ENCODE measurements at places on chromosomes 3 and 15. TPM values are rescaled to one million over a fixed set of nuclear protein-coding genes. Genes with fewer than 3 reads are reported as not detected.
A peak's percentile ranks its signal among the peaks of the same experiment; 100 is the strongest.

DNA sequence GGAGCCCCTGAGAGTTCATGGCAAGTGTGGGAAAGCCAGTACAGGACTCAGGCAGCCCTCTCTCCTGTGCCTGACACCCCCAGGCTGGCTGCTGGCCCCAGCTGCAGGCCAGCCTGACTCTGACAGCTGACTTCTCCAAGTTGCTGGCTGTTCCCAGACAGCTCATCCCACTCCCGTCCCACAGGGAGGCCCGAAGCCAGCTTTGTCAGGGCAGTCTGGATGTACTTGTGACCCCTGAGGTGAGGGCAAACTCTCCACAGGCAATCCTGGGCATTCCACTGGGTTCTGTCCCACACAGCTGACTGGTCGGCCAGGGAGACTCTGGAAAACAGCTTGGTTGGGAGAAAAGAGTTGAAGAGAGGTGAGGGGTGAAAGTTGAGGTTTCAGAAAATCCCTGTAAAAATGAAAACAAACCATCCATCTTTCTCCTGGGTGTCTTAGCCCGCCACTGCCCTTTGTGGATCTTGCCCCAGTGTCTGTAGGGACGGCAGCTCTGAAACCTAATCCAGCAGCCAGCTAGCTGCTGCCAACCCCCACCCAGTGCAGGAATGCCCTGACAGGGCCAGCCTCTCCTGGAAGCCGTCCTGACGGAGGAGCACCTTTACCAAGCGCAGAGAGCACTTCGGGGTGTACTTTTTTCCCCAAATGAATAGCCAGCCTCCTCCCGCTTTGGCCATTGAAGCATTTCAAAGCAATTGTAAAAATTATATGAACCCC, 87.9 kb downstream of the DNAJB8 start:
- DNase-seq = no peak

DNA sequence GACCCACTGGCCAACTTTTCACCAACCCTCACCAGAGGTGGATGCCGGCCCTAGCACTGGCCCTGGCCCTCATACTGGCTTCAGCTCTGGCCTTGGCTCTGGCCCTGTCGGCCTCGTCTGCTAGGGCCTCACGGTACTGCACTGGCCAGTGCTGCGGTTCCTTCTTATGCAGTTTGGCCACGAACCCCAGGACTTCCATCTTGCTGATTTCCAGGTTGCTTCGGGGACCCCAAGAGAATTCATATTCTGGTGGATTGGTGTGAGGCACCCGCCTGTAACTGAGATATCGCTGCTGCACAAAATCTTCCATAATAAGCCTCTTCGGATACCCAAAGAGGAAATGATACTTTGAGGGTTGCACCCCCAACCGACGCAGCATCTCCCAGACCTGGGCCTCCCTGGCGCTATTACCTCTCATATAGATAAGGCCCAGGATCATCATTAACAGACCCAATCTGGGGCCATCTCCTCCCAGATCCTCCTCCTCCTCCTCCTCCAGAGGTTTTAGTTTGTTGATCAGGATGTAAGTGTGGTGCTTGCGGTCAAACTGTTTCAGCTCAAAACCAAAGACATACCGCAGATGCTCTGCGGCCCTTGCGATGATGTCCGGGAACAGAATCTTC, 883 bp downstream of the MAGEF1 start:
- no peak for DNase-seq

Gene STRIT1
- 0.33 TPM for total RNA-seq

Gene KBTBD13
- total RNA-seq = 0.05 TPM

DNA sequence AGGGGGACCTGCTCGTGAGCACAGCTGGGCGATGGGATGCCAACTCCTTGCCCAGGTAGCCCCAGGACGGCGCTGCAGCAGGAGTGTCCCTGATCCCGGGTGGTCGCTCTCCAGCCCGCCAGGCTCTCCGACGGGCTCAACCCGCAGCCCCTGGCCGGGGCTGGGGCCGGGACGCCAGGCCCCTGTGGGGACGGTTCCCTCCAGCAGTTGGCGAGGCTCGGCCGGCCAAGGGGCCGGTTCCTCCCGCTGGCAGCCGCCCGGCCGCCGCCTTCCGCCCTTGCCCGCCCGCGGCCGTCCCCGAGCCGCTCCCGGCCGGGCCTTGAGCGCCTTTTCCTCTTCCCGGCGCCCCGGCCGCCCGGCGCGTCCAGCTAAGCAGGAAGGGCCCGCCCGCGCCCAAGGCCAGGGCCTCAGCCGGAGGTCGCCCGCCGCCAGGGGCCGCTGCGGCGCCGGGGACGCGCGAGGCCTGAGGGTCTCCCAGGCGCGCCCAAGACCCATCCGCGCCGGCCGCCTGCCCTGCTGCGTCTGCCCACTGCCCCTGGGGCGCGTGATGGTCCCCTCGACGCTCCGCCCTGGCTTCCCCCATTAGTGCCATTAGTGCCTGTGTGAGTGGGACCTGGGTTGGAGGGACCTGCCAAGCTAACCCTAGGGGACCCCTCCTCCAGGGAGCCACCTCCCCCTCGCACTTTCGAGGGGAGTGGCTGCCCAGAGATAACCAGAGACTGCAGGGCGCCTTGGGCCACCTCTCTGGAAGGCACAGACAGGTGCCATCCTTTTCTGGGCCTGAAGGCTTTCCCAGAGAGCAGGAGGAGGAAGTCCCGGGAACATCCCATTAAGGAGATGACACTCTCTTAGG, 106.4 kb downstream of the FBLN2 start:
- DNase-seq = peak; percentile 78

Gene ABI3BP
- total RNA-seq = 0.39 TPM

Gene ADCY5
- 26.8 TPM for total RNA-seq

- DNase-seq = peak; percentile 46
These were observed 499 bp downstream of the ALDH1A2 start for GRCh38 chr15:58064980-58065444.

- DNase-seq = no peak
These were observed 11.0 kb downstream of the KAT2B start for GRCh38 chr3:20051123-20051806.

DNA sequence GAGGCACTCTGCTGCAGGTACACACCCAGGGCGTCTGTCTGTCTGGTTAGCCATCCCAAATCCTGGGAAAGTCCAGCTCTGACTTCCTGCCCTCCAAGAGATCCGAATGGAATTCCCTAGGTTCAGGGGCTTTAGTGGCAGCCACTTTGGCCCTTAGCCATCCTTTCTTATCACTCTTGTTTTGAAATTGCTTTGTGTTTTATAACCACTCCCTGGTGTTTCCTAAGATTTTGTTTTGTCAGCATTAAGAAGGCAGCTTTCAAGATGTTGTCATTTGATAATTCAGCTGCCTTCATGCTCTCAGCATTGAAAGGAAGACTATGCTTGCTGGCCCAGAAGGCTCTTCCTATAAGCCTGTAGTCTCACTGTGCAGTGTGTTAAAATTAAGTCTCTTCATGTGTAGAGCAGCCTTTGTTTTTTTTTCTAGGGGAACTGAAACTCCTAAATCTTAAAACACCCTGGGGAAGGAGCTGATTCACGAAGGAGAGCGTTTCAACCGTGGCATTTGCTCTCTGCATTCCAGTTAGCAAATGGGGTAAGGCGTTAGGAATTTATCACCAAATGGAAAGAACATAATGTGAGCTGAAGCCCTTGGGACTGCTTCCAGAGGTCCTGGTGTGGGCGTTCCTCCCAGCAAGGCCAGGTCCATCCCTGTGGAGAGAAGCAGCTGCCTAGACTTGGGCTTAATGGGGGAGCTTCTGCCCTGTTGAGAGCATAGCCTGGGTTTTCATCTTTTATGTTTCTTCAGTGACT, 14.2 kb upstream of the CLEC3B start:
- no peak for DNase-seq

- DNase-seq = peak; percentile 77
These were observed 97.9 kb upstream of the NANOGP8 start for GRCh38 chr15:35182841-35183479.

- peak; percentile 88 for DNase-seq
These were observed 52.3 kb upstream of the CHRNA7 start for GRCh38 chr15:31977812-31978661.

- DNase-seq = no peak
These were observed 24.6 kb upstream of the LRRFIP2 start for GRCh38 chr3:37198996-37199395.

DNA sequence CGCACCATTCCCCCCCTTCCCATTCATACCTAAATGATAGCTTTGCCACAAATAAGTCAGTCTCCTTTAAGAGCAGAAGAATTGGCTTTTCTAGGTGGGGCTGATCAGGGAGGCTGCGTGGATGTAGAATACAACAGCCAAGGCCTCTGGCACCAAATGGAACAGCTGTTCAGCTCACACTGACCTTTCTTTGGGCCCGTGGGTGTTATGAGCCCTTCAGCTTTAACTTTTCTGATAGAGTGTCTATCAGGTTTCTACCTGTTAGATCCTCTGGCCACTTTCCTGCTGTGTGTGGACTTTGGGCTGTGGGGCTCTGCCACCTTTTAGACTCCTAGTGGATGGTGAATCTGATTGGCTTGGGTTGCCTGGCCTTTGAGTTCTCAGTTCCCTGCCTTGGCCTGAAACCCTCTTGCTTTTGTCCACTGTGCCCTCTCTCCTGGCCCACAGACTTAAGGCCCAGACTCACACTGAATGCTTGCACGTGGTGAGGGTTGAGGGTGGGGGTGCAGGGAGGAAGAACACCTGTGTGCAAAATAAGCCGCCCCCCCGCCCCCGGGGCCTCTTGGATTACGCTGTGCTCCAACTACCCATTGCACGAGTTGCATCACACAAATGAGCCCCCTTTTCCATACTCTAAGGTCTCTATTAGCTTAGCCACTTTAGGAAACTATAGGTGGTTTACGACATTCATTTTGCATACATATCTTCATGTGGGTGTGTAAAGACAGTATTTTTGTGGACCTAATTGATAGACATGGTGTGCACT, 1.3 kb upstream of the RFX7 start:
- DNase-seq = no peak

- DNase-seq = no peak
These were observed 167.0 kb downstream of the FMN1 start for GRCh38 chr15:33027306-33028035.

Gene TNFAIP8L3
- total RNA-seq = 0.25 TPM

Gene DUOXA2
- total RNA-seq = 0.11 TPM

Gene PCCB
- 77.2 TPM for total RNA-seq

- DNase-seq = peak; percentile 94
These were observed at the start of gene MST1R for GRCh38 chr3:49903451-49904424. Gene MST1R (minus strand): TSS chr3:49903873. CDS start chr3:49903609, 264 bp downstream.

Gene SKOR1
- total RNA-seq = 0.11 TPM

DNA sequence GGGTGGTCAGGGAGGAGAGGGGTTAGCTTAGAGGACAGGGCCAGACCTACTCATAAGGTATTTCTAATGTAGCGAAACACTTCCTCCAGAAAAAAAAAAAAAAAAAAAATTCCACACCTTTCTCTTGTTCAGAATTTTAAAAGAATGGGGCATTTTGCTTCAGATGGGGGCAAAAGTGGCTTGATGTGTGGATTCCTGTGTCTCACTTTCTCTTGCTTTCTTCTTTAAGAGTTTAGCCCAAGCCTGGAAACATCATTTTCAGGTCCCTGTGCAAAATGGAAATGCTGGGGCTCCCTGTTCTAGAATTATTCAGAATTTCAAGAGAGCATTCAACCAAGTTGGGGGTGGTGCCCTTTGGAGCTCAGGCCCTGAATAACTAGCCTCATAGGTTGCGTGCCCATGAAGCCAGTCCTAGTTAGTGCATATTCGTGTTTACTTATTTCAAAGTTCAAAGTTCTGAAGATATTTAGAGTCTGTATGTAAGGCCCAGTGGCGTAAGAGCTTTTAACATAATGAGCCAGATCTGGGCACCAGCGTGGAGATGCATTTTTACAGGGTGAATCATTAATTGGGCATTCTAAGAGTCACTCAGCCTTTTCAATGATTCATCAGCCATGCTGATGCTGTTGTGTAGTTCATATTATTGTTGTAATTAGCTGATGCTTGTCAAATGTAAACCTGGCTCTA, 104.5 kb downstream of the RPLP1 start:
- DNase-seq = no peak

DNA sequence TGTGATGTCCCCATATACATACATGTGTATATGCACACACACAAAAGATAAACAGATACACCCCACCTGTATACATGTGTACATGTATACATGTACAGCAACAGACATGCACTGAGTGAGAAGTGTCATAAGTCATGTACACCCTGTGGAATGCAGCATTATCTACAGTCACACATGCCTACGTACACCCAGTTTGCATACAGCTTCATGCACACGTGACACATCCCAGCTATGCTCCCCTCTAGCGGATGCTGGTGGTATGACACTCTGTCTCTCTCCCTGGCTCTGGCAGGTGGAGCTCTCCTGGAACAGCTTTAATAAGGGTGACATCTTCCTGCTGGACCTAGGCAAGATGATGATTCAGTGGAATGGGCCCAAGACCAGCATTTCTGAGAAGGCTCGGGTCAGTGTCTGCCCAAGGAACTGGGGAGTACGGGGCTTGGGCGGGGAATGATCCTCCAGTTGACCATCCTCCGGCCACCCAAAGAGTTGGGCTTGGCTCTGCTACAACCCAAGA, 6.3 kb downstream of the VILL start:
- DNase-seq = peak; percentile 88

DNA sequence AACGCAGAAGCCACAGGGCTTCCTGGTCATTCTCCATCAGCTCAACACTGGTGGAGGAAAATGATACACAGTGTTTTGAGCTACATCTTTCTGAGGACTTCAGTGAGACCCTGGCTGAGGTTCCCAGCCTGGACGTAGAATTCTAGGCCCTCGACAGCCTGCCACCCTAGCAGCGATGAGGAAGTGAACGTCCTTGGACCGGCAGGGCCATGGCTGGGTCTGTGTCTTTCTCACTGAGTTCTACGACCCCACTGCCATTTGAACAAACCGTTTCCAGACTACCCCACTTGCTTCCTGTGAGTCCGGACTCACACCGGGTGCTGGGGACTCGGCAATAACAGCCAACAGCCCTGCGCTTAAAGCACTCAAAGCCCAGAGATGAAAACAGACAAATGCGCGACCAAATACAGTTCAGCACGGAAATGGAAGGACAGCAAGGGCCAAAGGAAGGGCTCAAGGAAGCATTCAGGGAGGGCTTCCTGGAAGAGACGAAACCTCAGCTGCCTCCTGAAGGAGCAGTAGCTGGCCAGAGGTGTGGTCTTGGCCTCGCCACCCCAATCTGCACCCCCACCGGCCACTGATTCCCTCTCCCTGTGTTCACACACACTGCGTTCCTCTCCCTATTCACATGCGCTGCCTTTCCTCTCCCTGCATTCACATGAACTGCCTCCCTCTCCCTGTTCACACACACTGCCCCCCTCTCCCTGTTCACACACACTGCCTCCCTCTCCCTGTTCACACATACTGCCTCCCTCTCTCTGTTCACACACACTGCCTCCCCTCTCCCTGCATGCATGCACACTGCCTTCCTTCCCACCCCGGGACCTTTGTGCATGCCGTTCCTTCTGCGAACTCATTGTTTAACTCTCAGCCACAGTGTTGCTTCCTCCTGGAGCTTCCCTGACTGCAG, 136.3 kb upstream of the PRR20G start:
- DNase-seq = no peak

Gene TMEM212
- total RNA-seq = not detected

- no peak for DNase-seq
These were observed 11.5 kb downstream of the ITPR1 start for GRCh38 chr3:4504340-4505261.

All from WTC11 (cell line).